B cell (primary cell): ENCODE measurements at places on chromosomes 2 and 18. TPM values are rescaled to one million over a fixed set of nuclear protein-coding genes. Genes with fewer than 3 reads are reported as not detected.

GREB1L gene
- total RNA-seq = not detected in 2 replicates

SDC1 gene
- total RNA-seq = not detected in 2 replicates

ERBB4 gene
- total RNA-seq = not detected in 2 replicates

GALNT14 gene
- total RNA-seq = 4.9 and 6.2 TPM in 2 replicates

SATB2 gene
- total RNA-seq = 0.49 and 0.61 TPM in 2 replicates

ANKZF1 gene
- total RNA-seq = 181 and 199 TPM in 2 replicates

DNA sequence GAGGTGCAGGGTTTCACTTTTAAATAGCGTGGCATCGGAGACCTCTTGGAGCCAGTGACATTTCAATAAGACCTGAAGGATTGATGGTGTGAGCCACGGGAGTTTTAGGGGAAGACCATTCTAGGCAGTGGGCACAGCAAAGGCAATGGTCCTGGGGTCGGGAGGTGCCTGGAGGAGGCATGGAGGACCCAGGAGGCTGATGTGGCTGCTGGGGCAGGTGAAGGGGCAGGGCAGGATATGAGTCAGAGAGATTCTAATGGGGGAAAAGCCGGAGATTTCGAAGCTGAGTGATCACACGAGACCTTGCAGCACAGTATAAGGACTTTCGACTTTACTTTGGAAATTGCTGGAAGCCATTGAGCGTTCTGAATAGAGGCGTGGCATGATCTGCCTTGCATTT lies 79.6 kb upstream of the KCNE4 start:
- no peak overlapping the region for H3K27ac ChIP-seq
- H3K4me3 ChIP-seq = no peak overlapping the region
- no peaks in the 10 kb centered on the region for H3K27me3 ChIP-seq
- no peaks in the 10 kb centered on the region for H3K4me1 ChIP-seq
- no peaks in the 10 kb centered on the region for H3K36me3 ChIP-seq

DNA sequence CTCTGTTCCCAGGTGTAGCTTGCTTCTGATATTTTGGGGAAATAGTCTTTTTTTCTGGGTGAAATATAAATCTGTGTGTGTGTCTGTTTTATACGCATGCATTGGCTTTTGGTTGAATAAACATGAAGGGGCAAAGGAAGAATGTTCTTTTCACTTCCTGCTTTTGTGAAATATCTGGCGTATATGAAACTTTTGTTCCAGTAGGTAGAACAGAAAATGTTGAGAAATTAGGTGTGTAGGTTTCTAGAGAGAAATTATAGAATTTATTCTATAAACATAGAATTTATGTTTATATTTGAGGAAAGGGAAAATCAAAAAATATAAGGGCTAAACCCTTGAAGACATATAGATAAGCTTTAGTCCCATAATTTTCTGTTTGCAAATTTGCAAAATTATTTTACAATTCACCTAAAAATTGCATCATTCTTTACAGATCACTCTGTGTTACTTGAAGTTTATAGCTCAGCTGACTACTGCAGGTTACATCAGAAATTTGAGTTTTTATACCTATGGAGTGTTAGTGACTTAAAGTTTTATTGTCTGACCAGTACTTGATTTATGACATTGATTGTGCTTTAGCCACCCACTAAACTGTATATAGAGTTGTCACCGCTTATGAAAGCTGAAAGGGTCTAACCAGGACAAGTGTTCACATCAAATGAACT lies 116.1 kb downstream of the FAM117B start:
- H3K27me3 ChIP-seq = no peaks in the 10 kb centered on the region
- peak overlapping the region; percentile 87 for H3K27ac ChIP-seq
- DNase-seq = peak; percentile 58
- H3K36me3 ChIP-seq = peaks cover 7% of the 10 kb centered on the region
- H3K4me1 ChIP-seq = peaks cover 14% of the 10 kb centered on the region
- H3K4me3 ChIP-seq = no peak overlapping the region

- DNase-seq = peak; percentile 57
- H3K27ac ChIP-seq = no peak within 1 kb of the TSS
- peaks cover 64% of the 10 kb centered on the region for H3K27me3 ChIP-seq
- peak within 1 kb of the TSS; percentile 77 for H3K4me3 ChIP-seq
- H3K4me1 ChIP-seq = peaks cover 34% of the 10 kb centered on the region
These were observed at the start of gene SATB2 for GRCh38 chr2:199457147-199458008. Gene SATB2 (minus strand): TSS chr2:199457939. CDS start chr2:199456037, 1,902 bp downstream.

DNA sequence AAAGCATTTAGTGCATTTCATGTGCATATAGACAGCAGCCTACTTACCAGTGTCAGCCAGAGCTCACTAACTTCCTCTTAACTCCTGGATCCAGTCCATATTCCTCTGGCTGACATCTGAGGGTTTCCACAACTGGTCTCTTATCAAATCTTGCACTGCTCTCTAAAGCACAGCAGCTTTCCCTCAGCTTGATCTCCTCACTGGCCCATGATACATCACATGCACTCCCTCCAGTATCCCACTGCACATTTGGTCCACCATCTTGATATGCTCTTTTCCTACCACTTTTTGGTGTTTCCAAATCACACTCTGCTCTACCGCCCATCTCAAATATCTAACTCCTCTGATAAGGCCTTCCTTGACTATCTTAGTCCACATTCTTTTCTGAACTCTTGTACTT lies 105.0 kb upstream of the ZFP36L2 start:
- H3K4me3 ChIP-seq = no peak overlapping the region
- H3K36me3 ChIP-seq = peaks cover 14% of the 10 kb centered on the region
- no peaks in the 10 kb centered on the region for H3K4me1 ChIP-seq
- no peak for DNase-seq

- peaks cover 71% of the 10 kb centered on the region for H3K4me1 ChIP-seq
- no peak overlapping the region for H3K27ac ChIP-seq
- peaks cover 96% of the 10 kb centered on the region for H3K27me3 ChIP-seq
- H3K4me3 ChIP-seq = no peak overlapping the region
These were observed 1.2 kb downstream of the DLX1 start for GRCh38 chr2:172086241-172087206.

GRCh38 chr2:112634153-112634873 lies 11.4 kb upstream of the SLC20A1 start:
- no peak overlapping the region for H3K27ac ChIP-seq
- H3K36me3 ChIP-seq = no peaks in the 10 kb centered on the region
- H3K4me1 ChIP-seq = peaks cover 28% of the 10 kb centered on the region

DNA sequence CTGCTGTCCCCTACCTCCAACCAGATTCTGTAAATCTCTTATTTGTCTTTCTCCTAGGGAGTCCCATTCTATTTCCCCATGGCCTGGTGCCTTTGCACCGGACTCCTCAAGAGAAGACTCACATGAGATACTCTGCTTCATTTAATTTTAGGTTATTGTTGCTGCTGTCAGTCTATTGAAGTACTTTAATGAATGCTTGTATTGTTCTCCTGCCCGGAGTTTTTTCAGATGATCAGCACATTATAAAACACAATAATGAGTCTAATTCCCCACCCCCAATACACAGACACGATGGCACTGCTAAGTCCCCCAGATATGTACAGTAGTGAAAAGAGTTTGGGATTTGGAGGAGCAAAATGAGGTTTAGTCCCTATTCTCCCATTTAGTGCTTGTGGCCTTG lies 58.9 kb downstream of the HAUS1 start:
- no peak overlapping the region for H3K27ac ChIP-seq
- DNase-seq = no peak
- H3K4me1 ChIP-seq = peaks cover 20% of the 10 kb centered on the region

GRCh38 chr18:63195326-63196159 lies 124.0 kb downstream of the BCL2 start:
- no peak for DNase-seq
- no peak overlapping the region for H3K4me3 ChIP-seq
- no peaks in the 10 kb centered on the region for H3K27me3 ChIP-seq
- no peak overlapping the region for H3K27ac ChIP-seq
- peaks cover 48% of the 10 kb centered on the region for H3K4me1 ChIP-seq
- H3K36me3 ChIP-seq = no peaks in the 10 kb centered on the region

DNA sequence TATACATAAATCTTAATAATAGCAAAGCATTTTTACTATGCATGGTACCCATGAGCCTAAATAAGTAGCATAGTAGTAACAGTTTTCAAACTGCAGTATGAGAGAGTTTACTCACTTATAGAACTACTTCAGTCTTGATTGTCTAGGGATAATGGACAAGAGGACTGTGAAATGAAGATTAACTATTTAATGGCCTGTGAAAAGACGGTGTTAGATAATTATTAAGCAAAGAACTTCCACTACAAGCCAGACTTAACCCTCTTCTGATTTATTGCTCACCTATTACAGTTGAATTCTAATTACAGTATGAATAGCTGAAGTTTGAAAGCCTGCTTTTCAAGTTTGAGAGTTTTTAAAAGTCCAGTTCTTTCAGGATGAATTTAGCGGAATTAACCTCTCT lies 18.9 kb downstream of the PIK3C3 start:
- DNase-seq = no peak
- H3K36me3 ChIP-seq = peaks cover 43% of the 10 kb centered on the region
- H3K4me1 ChIP-seq = no peaks in the 10 kb centered on the region
- H3K27me3 ChIP-seq = no peaks in the 10 kb centered on the region
